ENCODE measurements at places on chromosomes 2 and 18.

DNA sequence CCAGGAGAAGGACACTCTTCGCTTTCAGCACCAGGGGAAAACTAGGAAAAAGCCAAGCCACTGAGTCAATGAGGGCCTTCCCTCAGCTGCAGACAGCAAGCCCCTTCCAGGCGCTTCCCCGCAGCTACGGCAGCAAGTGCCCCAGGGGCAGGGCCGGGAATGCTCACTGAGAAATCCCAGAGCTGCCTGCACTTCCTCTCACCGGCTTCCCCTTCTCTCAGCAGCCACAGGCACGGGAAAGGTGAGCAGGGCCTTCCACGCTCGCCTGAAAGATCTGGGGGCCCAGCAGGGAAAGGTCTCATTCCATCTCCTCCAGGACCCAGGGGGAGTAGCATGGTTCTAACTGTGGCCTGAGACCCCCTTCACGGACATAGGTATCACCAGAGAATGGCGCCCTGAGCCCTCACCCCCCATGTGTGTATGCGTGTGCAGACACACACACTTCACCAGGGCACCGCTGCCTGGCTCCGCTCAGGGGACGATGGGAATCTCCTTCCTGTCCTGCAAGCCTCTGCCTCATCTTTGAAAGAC, 29.6 kb upstream of the FOSL2 start:
- DNase-seq, result no peak

DNA sequence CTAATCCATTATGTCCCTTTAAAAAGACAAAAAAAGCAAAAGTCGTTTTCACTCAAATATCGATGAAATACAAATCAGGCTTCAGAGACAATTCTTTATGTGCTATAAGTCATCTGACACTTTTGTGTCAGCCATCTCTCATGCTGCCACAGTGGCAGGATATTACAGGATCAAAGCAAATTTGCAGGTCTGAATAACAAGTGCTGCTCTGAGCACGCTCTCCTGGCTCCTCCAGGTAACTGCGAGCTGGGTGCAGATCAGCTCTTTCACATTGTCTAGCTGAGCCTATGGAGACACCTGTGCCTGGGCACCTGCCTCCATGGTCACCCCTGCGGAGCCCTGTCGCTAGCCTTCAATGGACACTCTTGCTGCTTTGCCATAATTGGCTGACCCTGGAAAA, 250.2 kb upstream of the RAB12 start:
- no peak for DNase-seq

DNA sequence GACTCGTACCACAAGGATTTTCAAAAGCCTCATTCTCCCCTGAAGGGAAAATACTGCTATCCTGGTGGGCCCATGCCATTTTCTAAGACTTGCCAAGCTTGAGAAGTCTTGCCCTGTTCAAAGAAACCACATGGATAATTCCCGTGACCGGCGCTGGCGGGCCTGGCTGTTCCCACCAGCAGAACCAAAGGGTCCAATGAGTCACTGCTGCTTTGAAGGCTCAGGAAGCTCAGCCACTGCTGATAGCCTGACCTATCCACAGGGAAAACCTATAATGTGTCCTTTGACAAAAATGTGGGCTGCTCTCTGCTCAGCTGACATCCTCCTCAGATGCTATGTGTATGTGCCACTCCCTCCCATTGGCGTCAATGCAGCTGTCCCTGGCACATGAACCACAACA, 137.9 kb upstream of the RAB12 start:
- DNase-seq, result no peak

DNA sequence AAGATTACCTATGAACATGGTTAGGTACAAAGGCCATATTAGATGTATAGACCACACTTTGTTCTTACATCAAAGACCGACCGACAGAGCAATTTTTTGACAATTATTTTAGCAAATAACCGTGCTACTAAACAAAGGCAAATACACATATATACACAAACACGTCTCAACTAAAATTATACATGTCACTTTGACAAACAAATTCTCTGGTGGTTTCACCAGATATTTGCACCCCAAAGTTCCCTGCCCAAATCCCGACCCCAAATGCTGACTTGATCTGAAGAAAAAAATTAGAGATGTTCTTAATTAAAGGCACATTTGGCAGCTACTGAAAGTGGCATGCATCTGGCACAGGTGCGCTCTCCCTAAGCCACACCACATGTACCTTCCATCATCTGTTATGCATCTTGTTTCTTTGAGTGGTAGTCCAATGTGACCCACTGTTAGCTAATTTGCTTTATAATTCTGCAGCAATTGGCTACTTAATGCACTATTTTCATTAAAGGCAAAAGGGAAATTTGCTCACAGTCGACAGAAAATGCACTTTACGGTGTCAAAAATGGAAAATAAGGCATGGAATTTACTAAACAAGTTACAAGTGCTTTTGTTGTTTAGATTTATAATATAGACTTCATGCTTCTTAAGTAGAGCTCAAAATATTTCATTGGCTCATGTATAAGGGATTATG, 92.1 kb downstream of the ARHGEF33 start:
- DNase-seq, result no peak

GRCh38 chr2:69589973-69590652, 53.4 kb downstream of the AAK1 start:
- DNase-seq, result no peak

DNA sequence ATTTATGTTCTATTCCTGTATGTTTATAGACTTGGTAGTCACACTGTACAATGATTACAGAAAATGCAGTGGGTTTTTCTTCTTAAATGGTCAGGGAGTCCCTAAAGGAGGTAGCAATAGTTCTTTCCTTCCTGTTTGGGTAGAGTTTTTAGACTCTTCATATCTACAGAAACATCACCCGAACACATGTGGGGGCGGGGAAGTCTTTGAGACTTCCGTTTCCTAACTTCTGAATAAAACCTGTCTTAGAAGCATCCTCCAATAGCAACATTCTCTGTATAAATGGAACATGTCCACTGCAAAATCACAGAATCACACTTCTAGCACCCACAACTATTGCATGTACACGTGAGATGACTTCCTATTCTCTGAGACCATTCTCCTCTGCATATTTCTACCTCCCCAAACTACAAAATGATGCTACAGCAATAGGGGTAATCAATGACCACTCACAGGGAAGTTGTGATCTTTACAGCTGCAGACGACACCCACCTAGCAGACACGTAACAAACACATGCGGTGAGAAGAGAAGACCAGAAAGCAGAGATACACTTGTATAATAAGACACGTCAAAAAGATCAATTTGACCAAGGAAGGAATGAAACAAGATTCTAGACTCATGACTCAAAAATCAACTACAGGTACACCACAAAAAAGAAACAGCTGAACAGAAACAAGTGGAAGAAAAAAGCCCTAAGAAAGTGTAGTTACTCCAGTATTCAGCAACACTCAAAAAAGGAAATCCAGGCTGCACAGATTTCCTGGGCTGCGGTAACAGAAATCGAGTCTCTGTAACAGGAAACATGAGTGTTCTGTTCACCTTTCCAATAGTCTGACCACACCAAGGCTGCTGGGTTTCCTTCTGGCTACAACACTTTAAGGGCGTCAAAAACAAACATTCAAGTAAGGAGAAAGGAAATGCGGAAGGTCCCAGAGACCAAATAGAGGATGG, 120.4 kb downstream of the ZNF516 start:
- DNase-seq, result no peak

- no peak for DNase-seq
These were observed 8.2 kb downstream of the CYP26B1 start for GRCh38 chr2:72139471-72139873.

Data from fibroblast of skin of left quadriceps (primary cell).